ENCODE measurements at places on chromosomes 4 and X. TPM values are rescaled to one million over a fixed set of nuclear protein-coding genes. Genes with fewer than 3 reads are reported as not detected.

GRCh38 chr4:7907142-7907541 is 32.5 kb downstream of the AFAP1 start:
- DNase-seq: no peak
- H3K27ac ChIP-seq: peak overlapping the region; percentile 58
- H3K4me1 ChIP-seq: peaks cover 3% of the 10 kb centered on the region
- H3K36me3 ChIP-seq: no peaks in the 10 kb centered on the region

GRCh38 chr4:174613979-174614378 is 91.7 kb upstream of the HPGD start:
- H3K27ac ChIP-seq: peak overlapping the region; percentile 39
- DNase-seq: no peak
- no peak overlapping the region for H3K4me3 ChIP-seq
- H3K27me3 ChIP-seq: no peaks in the 10 kb centered on the region

Gene GABRG1
- total RNA-seq: 0.09 TPM

Gene CENPI
- 2.7 TPM for total RNA-seq

- H3K27me3 ChIP-seq: no peaks in the 10 kb centered on the region
- no peak overlapping the region for H3K27ac ChIP-seq
- H3K4me1 ChIP-seq: no peaks in the 10 kb centered on the region
- no peak overlapping the region for H3K4me3 ChIP-seq
- DNase-seq: no peak
These were observed 49.7 kb downstream of the TMEM156 start for GRCh38 chr4:38982361-38983095.

Gene COL25A1
- 1.3 TPM for total RNA-seq

Measured in spleen (tissue), 13 donors.